Cerebellum (tissue), 4 donors: ENCODE measurements at places on chromosomes 2 and 18. TPM values are rescaled to one million over a fixed set of nuclear protein-coding genes. Genes with fewer than 3 reads are reported as not detected.

- DNase-seq: no peak
Measured at GRCh38 chr2:208295834-208296233, 29.8 kb downstream of the PIKFYVE start.

DNA sequence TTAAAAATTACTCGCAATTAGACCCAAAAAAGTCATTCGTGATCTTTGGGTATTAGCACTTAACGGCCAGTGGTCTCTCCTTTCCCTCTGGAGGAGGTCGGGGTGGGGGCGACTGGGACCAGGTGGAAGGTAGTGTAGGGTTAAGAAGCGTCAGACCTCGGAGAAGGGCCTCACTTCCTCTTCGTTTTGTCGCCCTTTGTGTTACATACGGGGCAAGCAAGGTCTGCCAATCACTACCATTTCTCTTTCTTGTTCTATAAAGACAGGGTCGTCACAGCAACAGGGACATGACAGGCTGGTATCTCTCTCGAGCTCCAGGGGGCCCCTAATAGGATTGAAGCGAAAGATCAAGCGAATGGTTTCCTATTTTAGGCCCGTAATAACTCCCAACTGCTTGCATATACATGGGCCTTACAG is 136.6 kb downstream of the INSIG2 start:
- no peak for DNase-seq

POTEC gene
- 0.09 TPM for total RNA-seq

GRCh38 chr2:201642086-201642578 is 1.2 kb downstream of the TMEM237 start:
- no peak for DNase-seq

TUBA3D gene
- total RNA-seq: not detected

DNA sequence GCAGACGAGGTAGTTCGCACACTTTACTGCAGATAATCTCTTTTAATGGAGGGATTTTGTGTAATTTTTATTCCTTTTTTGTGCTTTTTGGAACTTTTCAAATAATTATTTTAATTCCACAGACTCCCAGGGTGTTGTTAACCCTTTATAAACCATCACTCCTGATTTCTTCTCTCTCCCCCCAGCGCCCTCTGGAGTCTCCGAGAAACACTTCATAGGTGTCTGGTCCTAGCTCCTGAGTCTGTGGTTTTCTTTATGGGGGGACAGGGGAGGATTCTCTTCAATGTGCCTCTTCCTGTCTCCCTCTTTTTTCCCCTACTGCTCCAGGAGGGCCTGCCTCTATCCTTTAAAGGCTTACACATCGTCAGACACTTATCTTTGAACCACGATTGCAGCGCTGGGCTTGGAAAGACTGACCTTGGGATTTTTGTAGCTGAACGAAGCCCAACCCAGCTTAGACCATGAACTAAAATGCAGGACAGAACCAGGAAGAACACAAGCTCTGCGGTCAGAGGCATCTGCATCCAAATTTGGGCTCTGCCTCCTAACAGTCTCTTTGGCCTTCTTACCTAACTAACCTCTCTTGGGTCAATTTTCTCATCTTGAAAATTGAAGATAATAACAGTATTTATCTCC is 7.1 kb upstream of the PKDCC start:
- no peak for DNase-seq

GRCh38 chr18:39622431-39622830 is 2056.8 kb upstream of the CELF4 start:
- DNase-seq: no peak

DNA sequence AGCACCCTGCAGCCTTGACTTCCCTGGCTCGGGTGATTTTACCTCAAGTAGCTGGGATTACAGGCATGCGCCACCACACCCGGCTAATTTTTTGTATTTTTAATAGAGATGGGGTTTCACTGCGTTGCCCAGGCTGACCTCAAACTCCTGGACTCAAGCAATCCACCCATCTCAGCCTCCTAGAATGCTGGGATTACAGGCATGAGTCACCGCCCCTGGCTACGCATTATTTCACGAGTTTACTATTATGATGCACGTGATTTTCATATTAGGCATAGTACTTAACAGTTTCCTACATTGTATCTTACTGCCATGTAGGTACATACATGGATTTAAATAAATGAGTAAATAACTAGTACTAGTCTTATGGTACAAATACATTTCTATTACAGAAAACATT is 4.4 kb downstream of the DYNC2LI1 start:
- DNase-seq: no peak

- no peak for DNase-seq
Measured at GRCh38 chr2:164662066-164662465, 40.8 kb upstream of the GRB14 start.

GRCh38 chr2:160241251-160242137 is 41.4 kb upstream of the ITGB6 start:
- no peak for DNase-seq
